NAMALWA (cell line): ENCODE measurements at places on chromosomes 5 and 9.

DNA sequence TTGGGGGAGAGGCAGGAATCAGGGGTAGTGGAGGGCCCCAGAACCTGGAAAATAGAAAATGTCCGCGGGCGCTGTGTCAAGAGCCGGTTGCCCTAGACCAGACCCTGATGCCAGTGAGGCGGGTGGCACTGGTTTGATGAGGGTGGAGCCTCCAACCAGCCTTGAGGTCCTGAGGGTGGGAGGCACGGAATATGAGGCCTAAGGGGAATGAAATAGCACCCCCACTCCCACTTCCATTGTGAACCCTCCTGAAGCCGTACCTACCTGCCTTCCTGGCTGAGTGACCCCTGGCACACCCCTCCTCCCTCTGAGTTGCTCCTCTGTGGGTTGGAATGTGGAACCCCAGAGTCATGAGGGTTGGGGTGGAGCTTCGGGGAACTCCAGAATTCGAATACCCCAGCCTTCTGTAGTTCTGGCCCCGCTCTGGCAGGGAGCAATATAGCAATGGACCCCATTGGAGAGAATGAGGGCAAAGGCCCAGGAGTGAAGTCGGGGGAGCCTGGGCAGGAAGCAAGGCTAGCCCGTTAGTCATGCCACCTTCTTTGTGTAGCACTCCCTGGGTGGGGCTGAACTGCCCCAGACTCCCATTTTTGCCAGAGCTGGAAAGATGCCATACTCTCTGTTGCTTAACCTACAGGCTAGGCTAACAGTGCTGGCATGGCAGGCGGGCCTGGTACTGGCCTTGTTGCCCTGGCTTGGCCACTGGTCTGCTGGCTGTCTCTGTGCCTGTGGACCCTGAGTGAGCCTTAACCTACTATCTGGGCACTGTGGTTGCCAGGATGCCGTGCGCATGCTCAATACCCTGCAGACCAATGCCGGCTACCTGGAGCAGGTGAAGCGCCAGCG, 1.0 kb downstream of the FPGS start:
- DNase-seq = peak; percentile 37

DNA sequence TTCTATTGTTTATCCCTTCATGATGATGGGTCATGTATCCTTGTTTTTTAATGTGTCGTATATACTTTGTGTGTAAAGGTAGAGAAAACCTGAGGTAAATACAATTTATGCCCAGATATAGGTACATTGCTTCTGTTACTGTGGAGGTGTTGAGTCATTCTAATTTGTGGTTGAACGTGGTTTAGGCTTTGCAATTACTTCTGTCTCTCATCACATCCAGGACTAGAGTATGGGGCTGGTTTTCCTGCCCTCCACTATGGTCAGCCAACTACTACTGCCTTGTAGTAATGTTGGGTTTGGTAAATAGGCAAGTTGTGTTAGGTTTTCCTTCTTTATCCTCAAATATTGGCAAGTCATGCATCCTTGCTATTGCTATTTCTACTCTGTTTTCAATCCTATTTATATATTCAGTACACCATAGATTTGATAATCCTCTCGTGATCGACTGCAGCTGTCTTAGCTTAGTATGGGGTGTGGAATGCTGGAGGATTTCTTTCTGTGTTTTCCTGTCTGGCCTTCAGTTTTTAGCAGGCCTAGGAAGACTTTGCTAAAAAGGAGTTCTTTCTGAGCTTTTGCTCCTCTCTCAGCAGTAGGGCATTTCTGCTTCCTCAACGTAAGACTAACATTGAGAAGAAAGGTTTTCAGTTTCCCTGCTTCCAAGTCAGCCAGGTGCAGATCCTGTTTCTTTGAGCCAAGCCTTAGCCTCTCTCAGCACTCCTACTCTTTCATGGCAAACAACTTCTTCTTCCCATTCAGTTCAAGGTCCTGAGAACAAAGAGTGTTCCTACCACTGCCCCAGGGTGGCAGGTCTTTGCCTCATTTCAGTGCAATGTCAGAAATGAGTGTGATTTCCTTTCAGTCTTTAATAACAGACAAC, 844.4 kb upstream of the CDH18 start:
- DNase-seq = no peak

DNA sequence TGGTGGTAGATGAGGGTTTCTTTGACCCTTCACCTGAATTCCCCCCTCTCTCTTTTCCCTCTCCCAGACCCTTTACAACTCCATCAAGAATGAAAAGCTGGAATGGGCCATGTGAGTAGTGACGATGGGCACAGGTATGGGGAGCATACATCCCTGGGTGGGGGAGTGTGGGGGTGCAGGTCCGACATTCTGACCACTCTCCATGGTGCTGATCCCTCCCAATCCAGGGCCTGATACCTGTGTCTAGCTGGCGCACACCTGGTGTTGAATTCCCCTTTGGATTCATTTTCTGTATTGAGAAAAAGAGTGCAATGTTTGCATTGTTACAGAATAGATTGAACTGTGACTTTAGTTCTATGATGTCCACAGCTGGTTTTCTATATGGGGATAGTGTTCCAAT, 40.0 kb downstream of the PSD2 start:
- no peak for DNase-seq

GRCh38 chr9:18906656-18907395, 126.2 kb downstream of the SAXO1 start:
- no peak for DNase-seq

- peak; percentile 77 for DNase-seq
These were observed 11.8 kb upstream of the MRNIP start for GRCh38 chr5:179870403-179870903.

DNA sequence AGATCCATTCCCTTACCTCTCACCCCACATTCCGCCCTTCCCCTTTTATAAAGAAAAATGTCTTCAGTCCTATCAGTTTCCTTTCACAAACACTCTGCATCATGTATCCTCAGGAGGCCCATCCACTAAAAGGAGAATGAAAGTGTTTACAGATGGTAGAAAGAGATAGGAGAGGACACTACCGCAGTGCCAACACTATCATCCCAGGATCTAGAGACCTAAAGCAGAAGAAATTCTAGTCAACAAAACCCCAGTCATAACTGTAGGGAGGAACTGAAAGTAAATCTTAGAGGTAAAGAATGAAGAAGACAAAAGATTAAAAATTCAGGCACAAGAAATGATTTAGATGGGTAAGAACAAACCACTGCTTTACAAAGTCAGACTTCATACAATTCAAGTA, 114.1 kb downstream of the MLLT3 start:
- DNase-seq = peak; percentile 18
